NCI-H524 treated with DMSO at 0.1 percent for 48 hours (cell line): ENCODE measurements at places on chromosomes 2 and 18.

DNA sequence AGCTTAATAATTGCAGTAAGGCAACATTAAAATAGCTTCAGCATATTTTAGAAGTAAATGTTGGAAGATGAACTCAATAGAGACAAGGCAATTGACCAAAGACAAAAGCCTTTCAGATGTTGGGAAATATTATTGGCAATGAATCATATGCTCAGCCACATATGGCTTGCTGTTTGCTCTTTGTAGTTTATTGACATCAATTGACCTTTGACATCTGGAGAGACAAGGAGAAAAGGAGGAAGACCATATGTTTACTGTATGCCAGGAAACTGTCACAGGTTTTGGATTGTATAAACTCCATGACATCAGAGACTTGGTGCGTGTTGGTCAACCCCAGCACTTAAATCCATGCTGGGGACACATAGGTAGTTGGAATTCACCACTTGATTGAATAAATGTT lies 60.6 kb upstream of the SLC16A14 start:
- DNase-seq: no peak

DNA sequence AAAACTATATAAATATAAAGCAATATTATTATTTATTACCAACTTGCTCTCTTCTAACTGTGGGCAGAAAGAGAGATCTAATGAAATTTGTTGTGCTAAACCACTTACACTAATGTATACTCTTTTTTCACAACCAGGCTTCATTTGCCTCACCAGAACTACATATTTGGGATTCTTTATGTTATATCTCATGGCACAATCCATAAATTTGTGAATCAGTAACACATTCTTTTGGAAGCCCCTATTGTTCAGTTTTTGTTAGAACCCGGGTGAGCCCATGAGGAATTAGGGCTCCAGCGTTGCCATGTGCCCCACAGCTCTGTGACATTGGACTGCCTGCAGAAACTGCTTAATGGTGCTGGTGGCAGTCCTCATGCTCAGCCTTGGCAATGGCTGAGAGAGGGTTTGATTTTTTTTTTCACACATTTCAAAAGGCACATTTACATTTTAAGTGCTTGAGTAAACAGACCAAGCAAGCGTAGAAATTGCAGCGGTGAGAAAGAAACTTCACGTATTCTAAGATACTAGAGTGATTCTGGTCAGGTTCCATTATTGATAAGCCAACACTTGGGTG lies 15.3 kb downstream of the VIT start:
- DNase-seq: no peak

- DNase-seq: no peak
Observed at GRCh38 chr18:38367473-38367872, 801.9 kb upstream of the CELF4 start.

GRCh38 chr2:43848214-43848613 lies 9.4 kb downstream of the ABCG8 start:
- no peak for DNase-seq

DNA sequence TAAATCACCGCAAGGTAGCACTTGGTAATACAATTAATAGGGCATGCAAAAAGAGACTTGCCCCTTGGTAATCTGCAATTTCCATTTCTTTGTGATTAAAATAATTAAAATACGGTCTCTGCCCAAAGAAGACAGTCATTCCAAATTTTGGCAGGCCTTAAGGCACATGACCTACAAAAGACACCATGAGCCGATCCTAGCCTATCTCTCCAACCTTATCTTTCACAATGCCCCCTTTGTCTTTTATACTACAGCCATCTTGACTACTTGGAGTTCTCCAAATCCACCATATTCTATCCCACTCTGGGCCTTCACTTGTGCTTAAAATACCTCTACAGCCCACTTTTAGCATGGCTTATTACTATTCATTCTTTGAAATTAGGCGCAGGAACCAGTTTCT lies 23.3 kb downstream of the CFAP210 start:
- no peak for DNase-seq

- no peak for DNase-seq
Observed at GRCh38 chr2:30162806-30163205, 16.0 kb downstream of the YPEL5 start.

DNA sequence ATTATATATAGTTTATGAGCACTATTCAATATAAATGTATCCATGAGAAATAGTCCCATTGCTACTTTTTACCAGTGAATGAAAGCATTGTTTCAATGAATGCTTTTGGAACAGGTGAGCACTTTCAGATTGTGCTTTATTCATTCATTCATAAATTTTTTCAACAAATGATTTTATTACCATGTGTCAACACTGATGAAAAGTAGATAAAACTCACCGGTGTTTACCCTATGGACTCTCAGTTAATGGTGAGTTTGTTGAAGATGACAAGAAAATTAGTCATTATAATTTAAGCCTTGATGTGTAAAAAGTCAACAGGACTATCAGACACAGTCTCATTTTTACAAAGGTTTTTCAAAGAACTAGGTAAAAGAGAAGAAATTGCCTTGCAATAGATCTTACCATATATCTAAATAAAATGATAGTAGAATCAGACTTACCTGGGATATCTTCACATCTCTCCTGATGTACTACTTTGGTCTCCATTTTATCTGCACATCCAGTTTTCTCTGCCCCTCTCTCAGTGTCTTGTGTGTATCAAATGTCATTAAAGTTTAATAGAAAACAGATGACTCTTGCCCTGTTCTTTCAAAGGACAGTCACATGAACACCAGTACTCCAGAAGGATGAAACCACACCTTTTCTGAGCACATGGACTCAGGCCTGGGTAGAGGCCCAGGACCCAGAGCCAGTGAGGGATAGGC lies 325.3 kb upstream of the RND3 start:
- no peak for DNase-seq

DNA sequence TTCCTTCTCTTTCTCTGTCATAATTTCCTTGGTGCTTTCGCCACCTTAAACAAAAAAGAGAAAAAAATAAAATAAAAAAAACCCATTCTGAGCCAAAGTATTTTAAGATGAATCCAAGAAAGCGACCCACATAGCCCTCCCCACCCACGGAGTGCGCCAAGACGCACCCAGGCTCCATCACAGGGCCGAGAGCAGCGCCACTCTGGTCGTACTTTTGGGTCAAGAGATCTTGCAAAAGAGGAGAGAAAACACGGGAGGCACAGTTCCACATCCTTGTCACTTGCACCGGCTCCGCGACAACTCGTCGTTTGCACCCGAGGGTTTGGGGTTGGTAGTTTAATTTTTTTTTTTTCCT lies 1.8 kb upstream of the SP9 start:
- no peak for DNase-seq

- no peak for DNase-seq
Observed at GRCh38 chr2:121710470-121711170, 26.1 kb downstream of the NIFK start.

- no peak for DNase-seq
Observed at GRCh38 chr2:27735263-27735904, 36.1 kb upstream of the MRPL33 start.

GRCh38 chr18:51009072-51009471 lies 20.9 kb upstream of the SMAD4 start:
- DNase-seq: peak; percentile 93

DNA sequence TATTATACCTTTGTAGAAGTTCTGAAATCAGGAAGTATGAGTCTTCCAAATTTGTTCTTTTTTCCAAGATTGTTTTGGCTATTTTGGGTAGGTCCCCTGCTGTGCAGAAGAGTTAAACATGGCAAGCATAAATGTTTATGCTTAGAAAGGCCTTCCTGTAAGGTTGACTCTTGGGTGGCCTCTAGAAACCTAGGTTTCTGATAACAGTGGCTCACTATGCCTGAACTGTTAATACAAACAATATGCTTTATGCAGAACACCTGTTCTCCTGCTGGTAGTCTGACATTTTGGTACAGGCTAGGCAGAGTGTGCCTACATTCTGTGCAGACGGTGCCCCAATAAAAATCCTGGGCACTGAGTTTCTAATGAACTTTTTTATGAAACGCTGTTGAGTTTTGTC lies 10.1 kb downstream of the PTPN18 start:
- DNase-seq: no peak

DNA sequence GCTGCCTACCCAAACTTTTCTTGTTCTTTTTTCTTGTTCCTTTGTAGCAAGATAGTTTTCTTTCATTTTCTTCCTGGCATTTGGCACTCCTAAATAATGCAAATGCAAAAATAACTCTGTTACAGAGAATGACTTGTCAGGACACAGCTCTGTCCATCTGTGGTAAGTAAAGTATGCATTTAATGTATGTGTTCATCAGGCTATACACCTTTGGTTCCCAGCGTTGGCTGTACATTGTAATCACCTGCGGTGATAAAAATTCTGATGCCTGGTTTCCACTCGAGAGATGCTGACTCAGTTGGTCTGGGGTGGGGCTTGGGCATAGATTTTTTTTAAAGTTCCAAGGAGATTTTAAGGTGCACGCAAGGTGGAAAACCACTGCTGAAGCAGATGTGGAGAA lies at the start of gene SERPINB13:
Gene SERPINB13, plus strand, starts transcription at position 378 of the 400 bp plus-strand sequence. CDS start 1,325 bp downstream, outside the sequence.
- DNase-seq: no peak

DNA sequence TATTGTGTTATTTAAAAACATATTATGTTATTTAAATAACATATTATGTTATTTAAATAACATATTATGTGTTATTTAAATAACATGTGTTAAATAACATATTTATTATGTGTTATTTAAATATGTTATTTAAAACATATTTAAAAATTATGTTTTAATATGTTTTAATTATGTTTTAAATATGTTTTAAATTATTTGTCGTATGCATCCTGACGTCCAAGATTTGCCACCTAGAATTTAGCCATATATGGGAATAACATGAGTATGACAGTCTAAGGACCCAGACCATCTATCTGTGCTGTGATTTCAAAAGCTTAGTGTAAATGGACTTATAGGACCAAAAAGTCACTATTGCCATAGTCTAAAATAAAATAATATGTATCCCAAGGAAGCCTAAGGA lies 484.3 kb upstream of the KLHL29 start:
- DNase-seq: no peak

GRCh38 chr2:24048769-24049484 lies 614 bp upstream of the FKBP1B start:
- DNase-seq: no peak

GRCh38 chr2:241561832-241562231 lies 3.3 kb downstream of the BOK start:
- DNase-seq: no peak

DNA sequence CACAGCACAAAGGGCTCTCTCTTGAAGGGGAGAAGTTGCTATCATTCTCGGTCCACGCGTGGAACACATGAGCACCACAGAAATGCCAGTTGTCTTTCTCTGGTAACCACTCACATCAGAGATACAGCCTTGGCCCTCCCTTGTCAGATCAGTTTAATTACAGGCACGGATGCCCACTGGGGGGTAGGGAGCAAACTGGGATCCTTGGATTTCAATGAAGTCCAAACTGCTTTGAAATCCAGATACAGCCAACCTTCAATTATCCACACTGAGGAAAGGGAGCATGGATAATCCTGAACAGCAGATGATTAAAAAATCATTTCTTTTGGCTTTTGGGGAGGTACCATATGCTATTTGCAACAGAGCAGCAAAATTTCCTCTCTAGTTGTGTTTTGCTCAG lies 63.7 kb upstream of the DAPL1 start:
- no peak for DNase-seq

DNA sequence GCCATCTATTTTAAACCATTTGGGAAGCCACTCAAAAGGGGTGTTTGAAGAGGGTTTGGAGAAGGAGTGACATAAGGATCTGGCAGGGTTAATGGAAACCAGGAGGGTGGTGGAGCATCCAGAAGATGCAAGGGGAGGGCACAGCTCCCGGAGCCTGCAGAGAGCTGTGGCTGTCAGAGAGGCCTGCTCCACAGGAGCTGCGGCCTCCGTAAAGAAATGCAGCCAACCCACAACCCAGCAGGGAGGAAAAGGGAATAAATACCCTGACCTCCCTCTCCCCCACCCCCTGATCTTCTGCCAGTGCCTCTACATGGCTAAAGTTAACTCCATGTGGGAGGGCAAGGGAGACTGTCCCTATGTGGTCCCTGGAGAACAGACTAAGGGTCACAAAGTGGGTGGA lies 567.1 kb upstream of the POU3F3 start:
- DNase-seq: no peak

GRCh38 chr2:70923378-70924015 lies 12.2 kb upstream of the ATP6V1B1 start:
- DNase-seq: no peak

DNA sequence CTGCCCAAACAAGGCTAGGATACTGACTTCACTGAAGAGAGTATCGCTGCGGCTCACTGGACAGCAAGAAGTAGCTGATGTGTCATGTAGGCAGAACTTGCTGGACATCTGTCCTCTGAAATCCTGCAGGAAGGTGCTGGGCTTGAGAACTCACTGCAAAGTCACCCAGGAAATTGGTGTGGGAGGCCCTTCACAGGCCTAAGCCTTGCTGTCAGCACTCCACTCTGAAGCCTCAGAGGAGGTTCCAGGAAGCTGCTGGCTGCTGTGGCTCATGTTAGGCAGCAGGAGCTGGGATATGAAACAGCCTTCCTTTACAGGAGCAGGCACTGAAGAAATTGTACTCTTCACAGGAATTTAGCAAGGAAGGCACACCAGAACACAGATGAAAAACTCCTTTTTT lies 88.3 kb upstream of the CCDC68 start:
- DNase-seq: no peak

GRCh38 chr2:72924353-72925240 lies 7.3 kb downstream of the EMX1 start:
- no peak for DNase-seq

DNA sequence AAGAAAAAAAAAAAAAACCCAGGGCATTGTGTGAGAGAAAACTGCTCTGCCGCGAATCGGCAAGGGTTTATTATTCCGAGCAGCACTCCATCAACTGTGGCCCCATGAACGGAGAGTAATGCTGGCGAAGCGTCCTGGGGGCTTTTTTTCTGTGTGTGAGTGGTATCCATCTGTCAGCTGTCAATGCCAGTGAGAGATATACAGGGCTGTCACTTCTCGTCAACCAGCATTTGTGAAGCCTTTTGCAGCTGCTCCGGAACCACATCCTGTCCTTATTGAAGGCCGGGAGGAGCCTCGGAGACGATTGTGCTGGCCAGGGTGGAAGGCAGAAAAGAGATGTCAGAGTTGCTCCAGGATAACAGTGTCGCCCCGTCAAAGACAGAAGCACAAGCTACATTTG lies 356.9 kb upstream of the SMIM21 start:
- peak; percentile 76 for DNase-seq

- DNase-seq: no peak
Observed at GRCh38 chr2:197138506-197138905, 172.1 kb downstream of the ANKRD44 start.

GRCh38 chr18:75618146-75618545 lies 190.6 kb upstream of the SMIM21 start:
- no peak for DNase-seq
